Progenitor cell of endocrine pancreas (in vitro differentiated cells): ENCODE measurements at places on chromosomes 13 and 19.

- H3K4me3 ChIP-seq = no peak overlapping the region
- peaks cover 17% of the 10 kb centered on the region for H3K4me1 ChIP-seq
- no peaks in the 10 kb centered on the region for H3K27me3 ChIP-seq
- H3K27ac ChIP-seq = no peak overlapping the region
Observed at GRCh38 chr13:99506634-99507033, 5.4 kb downstream of the TM9SF2 start.

DNA sequence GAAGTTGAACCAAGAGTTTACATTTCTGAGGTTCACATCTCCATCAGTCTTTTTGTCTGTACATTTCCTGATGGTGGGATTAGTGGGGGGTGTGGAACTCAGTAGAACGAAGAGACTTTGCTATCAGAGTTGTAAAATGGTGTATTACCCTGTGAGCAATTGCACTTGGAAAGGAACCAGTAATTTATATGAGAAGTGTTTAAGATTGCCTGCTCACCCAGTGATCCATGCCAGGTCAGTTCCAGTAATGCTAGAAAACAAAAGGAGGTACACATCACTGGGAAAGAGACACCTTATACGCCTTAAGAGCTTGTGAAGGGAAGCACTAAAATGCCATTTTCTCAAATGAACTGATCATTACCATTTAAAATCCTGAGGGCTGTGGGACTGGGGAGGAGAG is 7.5 kb upstream of the DACH1 start:
- DNase-seq = no peak
- H3K27me3 ChIP-seq = no peaks in the 10 kb centered on the region
- H3K27ac ChIP-seq = peak overlapping the region; percentile 21
- H3K4me1 ChIP-seq = peaks cover 58% of the 10 kb centered on the region
- H3K36me3 ChIP-seq = no peaks in the 10 kb centered on the region

DNA sequence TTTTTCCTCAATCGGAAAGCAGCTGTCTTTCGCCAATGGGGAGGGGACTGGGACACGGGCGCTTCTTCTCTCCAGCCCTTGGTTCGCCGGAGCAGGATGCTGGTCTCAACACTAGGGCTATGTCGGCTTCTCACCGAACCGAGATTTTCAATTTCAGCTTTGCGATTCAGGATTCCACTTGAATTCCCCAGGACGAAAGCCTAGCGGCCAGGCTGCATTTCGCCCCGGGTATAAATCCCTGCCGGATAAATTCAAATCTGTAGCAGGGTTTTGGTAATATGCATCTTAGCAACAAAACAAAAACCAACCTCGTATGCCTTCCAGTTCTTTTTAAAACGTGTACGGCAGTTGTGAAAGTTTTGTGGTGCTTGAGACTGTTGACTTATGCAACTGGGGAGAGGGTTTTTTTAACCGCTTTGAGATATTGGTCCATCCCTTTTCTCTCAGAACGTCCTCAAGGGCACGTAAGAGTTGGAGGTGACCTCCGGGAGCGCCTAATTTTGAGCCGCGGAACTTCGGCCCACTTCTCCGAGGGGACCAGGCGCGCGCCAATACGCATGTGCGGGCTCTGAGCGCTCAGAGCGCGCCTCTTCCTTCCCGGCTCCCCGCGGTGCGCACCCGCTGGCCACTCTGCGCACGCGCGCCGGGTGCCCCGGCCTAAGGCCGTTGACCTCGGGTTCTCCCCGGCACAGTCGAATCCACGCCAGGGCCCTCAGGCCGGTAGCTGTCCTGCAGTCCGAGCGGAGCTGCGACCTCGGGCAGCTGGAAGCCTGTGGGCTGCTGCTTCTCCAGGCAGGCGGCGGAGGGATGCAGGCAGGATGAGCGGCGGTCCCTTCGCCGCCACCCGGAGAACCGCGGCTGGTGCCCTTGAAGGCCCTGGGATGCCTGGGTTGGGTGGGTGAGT is 7.6 kb downstream of the POU4F1 start:
- DNase-seq = no peak
- no peak overlapping the region for H3K27ac ChIP-seq
- no peaks in the 10 kb centered on the region for H3K36me3 ChIP-seq
- H3K4me3 ChIP-seq = peak overlapping the region; percentile 35
- H3K4me1 ChIP-seq = peaks cover 3% of the 10 kb centered on the region

GRCh38 chr19:19610376-19611202 is 7.9 kb downstream of the PBX4 start:
- DNase-seq = no peak
- H3K27me3 ChIP-seq = no peaks in the 10 kb centered on the region

DNA sequence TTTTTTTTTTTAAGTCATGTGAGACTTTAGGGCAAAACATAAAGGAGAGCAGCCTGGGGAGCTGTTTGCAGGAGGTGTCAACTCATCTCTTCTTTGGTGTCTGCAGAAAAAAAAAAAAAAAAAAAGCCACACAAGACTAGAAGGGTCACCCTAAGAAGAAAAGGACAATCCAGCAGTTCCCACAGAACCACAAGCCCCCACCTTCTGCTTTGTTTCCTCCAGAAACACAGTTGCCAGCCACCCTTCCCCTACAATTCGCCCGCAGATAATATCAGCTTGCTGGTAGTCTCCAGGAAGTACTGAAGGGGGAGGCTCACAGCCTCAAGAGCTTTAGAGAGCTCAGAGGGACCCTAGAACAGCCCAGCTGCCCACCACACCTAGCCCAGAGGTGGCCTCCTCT is 22.3 kb upstream of the ZBTB7A start:
- H3K27me3 ChIP-seq = no peaks in the 10 kb centered on the region
- no peak overlapping the region for H3K27ac ChIP-seq
- H3K4me1 ChIP-seq = peaks cover 6% of the 10 kb centered on the region
- peaks cover 5% of the 10 kb centered on the region for H3K36me3 ChIP-seq

- H3K36me3 ChIP-seq = peaks cover 47% of the 10 kb centered on the region
- H3K27me3 ChIP-seq = no peaks in the 10 kb centered on the region
- H3K4me1 ChIP-seq = peaks cover 16% of the 10 kb centered on the region
- H3K27ac ChIP-seq = peak overlapping the region; percentile 98
Observed at GRCh38 chr19:57747472-57747807, 825 bp downstream of the ZNF776 start.
